ENCODE measurements at places on chromosomes 7 and 10. TPM values are rescaled to one million over a fixed set of nuclear protein-coding genes. Genes with fewer than 3 reads are reported as not detected.

Gene MSMB
- not detected for total RNA-seq

Gene HDAC9
- total RNA-seq = 11.6 TPM

Gene GDF2
- not detected for total RNA-seq

Gene ATXN7L1
- 15.6 TPM for total RNA-seq

Gene CDK14
- total RNA-seq = 41.5 TPM

Gene LRRC18
- not detected for total RNA-seq

Gene MCM10
- total RNA-seq = 28.7 TPM

Measured in endothelial cell of umbilical vein (primary cell).